Cerebellar cortex (tissue), 1 donor: ENCODE measurements at places on chromosomes 2 and 18.

- no peak for DNase-seq
Measured at GRCh38 chr18:1078301-1078700, 173.6 kb downstream of the ADCYAP1 start.

GRCh38 chr2:8096484-8096883, 585.4 kb upstream of the ID2 start:
- DNase-seq, result no peak

DNA sequence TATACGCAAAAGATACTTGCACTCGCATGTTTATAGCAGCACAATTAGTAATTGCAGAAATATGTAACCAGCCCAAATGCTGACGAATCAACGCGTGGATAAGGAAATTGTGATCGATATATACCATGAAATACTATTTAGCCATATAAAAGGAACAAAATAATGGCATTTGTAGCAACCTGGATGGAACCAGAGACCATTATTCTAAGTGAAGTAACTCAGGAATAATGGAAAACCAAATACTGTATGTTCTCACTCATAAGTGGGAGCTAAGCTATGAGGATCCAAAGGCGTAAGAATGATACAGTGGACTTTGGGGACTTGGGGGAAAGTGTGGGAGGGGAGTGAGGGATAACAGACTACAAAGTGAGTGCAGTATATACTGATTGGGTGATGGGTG, 1008.0 kb upstream of the CRIM1 start:
- DNase-seq, result no peak

DNA sequence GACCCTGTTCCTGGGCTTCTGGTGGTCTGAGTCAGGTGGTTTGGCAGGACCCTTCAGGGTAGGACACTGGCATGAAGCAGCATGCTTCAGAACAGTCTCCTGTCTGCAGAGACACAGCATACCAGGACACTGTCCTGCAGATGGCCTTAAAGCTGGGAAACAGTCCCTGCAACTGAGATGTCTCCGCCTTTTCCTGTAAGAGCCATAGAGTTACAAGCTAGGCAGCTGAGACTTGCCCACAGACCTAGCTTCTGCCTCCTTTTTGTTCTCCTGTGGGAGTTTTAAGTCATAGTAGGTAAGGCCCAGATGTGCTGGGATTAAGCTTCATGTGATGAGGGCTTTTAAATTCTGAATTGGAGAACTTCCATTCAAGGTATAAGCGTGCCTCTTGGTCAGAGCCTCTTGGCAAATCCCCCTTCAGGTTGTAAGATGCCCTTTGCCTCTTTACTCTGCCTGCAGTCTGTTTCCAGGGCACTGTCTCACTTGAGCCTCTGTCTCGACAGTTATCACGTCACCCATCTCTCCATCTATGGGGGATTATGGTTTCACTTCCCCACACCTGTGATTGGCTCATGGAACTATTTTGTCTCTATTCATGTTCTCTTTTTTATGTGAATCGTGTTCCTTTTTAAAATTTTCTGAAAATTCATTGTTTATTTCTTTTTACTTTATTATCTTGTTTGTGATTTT, 51.8 kb downstream of the COA5 start:
- no peak for DNase-seq

- no peak for DNase-seq
Measured at GRCh38 chr2:588074-588645, 89.0 kb downstream of the TMEM18 start.

- DNase-seq, result no peak
Measured at GRCh38 chr2:1824202-1824905, 80.0 kb upstream of the PXDN start.

DNA sequence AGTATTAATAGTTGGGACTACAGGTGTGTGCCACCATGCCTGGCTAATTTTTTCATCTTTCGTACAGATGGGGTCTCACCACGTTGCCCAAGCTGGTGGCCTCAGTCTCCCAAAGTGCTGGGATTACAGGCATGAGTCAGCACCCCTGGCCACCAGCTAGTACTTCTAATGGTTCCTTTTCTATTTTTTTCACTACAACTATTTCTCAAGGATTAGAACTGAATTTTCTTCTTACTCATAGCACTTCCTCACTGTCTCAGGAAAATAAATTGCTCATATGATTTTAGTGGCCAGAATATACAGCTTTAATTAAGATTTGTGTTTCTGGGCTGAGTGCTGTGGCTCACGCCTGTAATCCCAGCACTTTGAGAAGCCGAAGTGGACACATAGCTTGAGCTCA, 43.2 kb upstream of the SOS1 start:
- DNase-seq, result no peak

DNA sequence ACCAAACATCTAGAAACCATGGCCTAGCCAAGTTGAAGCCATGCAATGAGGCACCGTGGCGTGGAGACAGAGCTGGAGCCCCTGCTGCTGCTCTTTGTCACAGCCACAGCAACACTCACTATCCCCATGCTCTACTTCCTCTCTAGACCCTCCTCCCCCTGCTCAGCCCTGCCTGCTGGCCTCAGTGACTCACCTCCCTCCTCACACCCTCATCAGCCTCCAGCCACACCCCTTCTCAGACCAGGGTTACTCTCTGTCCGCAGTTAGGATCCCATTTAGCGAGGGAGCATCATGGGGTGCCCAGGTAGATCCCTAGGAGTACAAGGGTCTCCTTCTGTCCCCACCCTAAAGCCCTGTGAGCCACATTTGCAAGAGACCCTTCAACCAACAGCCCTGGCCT, 25.4 kb upstream of the SOX11 start:
- no peak for DNase-seq

DNA sequence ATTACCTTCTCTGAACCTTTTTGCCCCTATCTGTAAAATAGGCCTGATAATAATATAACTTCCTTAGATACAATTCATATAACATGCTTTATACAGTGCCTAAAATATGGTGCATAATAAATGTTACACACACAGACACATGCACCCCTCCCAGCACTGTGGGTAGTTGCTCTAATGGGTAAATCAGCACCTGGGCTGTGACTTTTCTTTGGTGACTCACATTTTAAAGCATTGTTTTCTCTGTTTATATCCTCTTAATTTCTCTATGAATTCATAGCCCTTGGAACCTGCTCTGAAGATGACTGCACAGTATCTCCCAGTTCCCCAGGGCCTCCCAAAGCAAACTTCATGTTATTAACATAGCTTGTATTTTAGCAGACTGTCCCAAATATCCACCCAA, 248.2 kb upstream of the TNP1 start:
- DNase-seq, result no peak

DNA sequence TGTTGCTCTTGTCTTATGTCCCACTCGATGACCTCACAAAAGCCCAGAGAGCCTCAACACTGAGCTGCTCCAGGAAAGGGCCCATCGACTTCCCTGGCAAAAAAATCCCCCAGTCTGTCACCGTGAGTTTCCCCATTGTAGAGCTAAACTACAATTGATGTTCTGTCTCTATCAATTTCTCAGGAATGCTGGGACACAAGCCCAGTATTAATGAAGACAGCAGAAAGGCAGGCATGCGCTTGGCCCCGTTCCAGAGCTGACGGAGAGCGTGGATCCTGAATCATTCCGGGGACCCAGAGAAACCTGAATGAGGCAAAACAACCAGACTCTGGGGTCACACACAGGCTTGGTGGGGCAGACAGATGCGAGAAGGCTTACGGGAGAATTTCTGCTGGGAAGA, 146.9 kb downstream of the TTC32 start:
- DNase-seq, result no peak
